ENCODE measurements at places on chromosomes 11 and 22. TPM values are rescaled to one million over a fixed set of nuclear protein-coding genes. Genes with fewer than 3 reads are reported as not detected.

The MCAM gene
- total RNA-seq: 137 TPM

The STARD10 gene
- 40.7 TPM for total RNA-seq

DNA sequence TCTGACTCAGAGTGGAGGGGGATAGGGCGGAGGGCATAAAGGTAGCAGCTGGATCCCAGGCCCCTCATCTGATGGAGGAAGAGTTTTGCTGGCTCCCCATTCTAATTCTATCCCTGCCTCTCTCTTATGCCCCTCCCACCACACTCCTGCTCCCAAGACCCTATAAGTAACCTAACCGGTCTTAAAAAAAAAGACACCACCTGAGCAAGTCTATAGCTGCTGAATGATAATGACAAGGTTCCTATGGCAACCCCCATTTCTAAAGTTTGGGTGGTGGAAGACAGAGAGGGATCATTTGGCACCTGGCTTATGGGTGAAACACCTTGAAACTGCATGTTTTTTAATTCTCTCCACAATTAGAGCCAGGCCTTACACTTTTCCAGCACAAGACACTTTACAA lies 69.6 kb downstream of the LARGE1 start:
- peaks cover 2% of the 10 kb centered on the region for H3K4me1 ChIP-seq
- H3K36me3 ChIP-seq: no peaks in the 10 kb centered on the region
- H3K4me3 ChIP-seq: no peak overlapping the region
- H3K27ac ChIP-seq: no peak overlapping the region

DNA sequence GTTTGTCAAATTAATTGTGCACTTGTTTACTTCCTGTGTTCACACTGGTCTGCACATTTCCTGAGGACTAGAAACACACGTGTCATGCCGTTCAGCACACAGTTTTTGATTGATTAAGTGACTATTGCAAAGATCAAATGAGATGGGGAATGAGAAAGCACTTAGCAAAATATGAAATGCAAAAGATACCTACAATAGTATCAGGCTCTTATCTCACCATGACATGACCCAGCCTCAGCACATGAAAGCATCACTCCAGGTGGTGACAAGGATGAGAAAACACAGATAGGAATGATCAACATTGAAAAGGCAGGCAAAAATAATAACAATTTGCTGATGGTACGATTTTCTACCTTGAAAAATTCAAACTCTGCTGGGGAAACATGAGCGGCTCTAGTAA lies 42.1 kb upstream of the TP53I11 start:
- DNase-seq: no peak
- H3K4me3 ChIP-seq: no peak overlapping the region
- no peaks in the 10 kb centered on the region for H3K4me1 ChIP-seq
- no peaks in the 10 kb centered on the region for H3K36me3 ChIP-seq
- H3K27ac ChIP-seq: no peak overlapping the region

- no peak for DNase-seq
- H3K36me3 ChIP-seq: no peaks in the 10 kb centered on the region
- no peaks in the 10 kb centered on the region for H3K4me1 ChIP-seq
- H3K4me3 ChIP-seq: no peak overlapping the region
- H3K27me3 ChIP-seq: no peaks in the 10 kb centered on the region
Observed at GRCh38 chr11:61077936-61078335, 24.4 kb upstream of the CD5 start.

GRCh38 chr11:12048936-12049790 lies 40.7 kb upstream of the DKK3 start:
- H3K4me1 ChIP-seq: peaks cover 2% of the 10 kb centered on the region
- H3K27ac ChIP-seq: no peak overlapping the region
- no peaks in the 10 kb centered on the region for H3K27me3 ChIP-seq
- H3K4me3 ChIP-seq: no peak overlapping the region
- no peaks in the 10 kb centered on the region for H3K36me3 ChIP-seq

DNA sequence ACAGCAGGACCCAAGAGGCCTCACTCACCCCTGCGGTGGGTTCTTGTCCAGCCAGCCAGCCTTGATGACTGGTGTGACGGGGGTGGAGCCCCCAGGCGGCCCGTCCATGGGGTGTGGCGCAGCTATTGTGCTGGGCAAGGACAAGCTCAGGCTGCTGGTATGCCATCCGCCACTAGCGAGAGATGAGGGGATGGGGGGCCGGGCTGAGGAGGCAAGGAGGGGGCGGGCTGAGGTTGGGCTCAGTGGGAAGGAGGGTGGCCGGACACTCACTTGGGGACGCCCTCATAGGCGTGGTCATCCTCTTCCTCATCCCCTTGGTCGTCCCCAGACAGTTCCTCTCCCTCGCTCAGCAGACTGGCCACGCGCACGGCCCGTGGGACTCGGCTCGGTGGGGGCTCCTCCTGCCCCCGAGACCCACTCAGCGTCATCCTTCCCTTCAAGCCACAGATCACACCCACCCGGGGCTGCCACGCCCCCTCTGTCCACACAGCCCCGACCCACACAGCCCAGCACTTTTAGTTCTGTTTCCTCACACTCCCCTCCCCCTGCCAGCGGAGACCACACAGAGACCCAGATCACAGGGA lies 38.0 kb upstream of the PDE2A start:
- peaks cover 17% of the 10 kb centered on the region for H3K36me3 ChIP-seq
- no peaks in the 10 kb centered on the region for H3K4me1 ChIP-seq
- H3K27me3 ChIP-seq: no peaks in the 10 kb centered on the region
- no peak overlapping the region for H3K27ac ChIP-seq
- H3K4me3 ChIP-seq: no peak overlapping the region
- DNase-seq: peak; percentile 28

GRCh38 chr11:129999407-129999806 lies 3.2 kb downstream of the PRDM10 start:
- no peak overlapping the region for H3K4me3 ChIP-seq
- H3K27ac ChIP-seq: no peak overlapping the region
- H3K27me3 ChIP-seq: no peaks in the 10 kb centered on the region
- no peaks in the 10 kb centered on the region for H3K36me3 ChIP-seq
- H3K4me1 ChIP-seq: no peaks in the 10 kb centered on the region

GRCh38 chr22:38735465-38736256 lies 20.1 kb downstream of the SUN2 start:
- no peaks in the 10 kb centered on the region for H3K27me3 ChIP-seq
- H3K4me1 ChIP-seq: no peaks in the 10 kb centered on the region
- H3K36me3 ChIP-seq: peaks cover 39% of the 10 kb centered on the region

DNA sequence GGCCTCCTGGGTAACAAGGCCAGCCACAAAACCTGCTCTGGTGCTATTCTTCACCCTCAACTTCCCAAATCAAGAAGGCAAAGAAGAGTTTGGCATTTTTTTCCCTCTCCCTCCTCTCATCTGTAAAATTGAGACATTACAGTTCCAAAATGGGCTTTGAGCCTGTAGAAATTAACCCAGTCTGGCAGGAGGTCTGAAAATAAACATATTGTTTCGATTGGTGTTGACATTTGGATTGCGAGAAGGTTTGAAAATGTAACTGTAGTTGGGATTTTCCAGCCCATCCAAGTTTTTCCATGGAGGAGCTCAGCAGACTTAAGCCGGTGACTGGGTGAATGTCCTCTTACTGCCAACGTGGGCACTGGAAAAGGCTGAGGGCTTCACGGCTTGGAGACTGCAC lies 35.0 kb upstream of the ALX4 start:
- H3K27me3 ChIP-seq: no peaks in the 10 kb centered on the region
- no peaks in the 10 kb centered on the region for H3K36me3 ChIP-seq
- no peak overlapping the region for H3K4me3 ChIP-seq
- DNase-seq: no peak
- no peaks in the 10 kb centered on the region for H3K4me1 ChIP-seq

DNA sequence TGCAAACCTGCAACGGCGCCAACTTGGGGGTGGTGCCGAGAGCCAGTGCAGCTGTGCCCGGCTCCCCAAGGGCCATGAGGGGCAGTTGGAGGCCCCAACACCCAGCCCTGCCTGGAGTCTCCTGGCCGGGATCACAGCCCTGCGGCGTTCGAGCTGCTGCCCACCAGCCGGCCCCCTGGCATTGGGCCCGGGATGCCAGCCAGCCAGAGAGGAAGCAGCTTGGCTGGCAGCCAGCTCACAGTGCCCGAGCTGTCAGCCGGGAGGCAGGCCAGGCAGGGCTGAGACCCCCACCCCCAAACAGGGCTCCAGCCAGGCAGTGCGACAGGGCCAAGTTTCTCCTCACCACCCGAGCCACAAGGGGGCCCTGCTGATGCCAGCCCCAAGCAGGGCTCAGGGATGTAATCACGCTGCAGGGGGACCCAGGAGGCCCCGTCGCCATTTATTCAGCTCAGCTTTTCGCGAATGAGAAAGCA lies 26.0 kb upstream of the TCF20 start:
- no peak overlapping the region for H3K27ac ChIP-seq
- no peaks in the 10 kb centered on the region for H3K27me3 ChIP-seq
- no peaks in the 10 kb centered on the region for H3K36me3 ChIP-seq
- no peak for DNase-seq
- no peak overlapping the region for H3K4me3 ChIP-seq
- no peaks in the 10 kb centered on the region for H3K4me1 ChIP-seq

- H3K27me3 ChIP-seq: no peaks in the 10 kb centered on the region
- no peaks in the 10 kb centered on the region for H3K36me3 ChIP-seq
- H3K27ac ChIP-seq: no peak overlapping the region
Observed at GRCh38 chr11:76698321-76699043, 27.9 kb upstream of the LRRC32 start.

GRCh38 chr11:73625696-73626318 lies 20.6 kb upstream of the PLEKHB1 start:
- no peaks in the 10 kb centered on the region for H3K4me1 ChIP-seq
- H3K27ac ChIP-seq: no peak overlapping the region
- H3K36me3 ChIP-seq: no peaks in the 10 kb centered on the region

DNA sequence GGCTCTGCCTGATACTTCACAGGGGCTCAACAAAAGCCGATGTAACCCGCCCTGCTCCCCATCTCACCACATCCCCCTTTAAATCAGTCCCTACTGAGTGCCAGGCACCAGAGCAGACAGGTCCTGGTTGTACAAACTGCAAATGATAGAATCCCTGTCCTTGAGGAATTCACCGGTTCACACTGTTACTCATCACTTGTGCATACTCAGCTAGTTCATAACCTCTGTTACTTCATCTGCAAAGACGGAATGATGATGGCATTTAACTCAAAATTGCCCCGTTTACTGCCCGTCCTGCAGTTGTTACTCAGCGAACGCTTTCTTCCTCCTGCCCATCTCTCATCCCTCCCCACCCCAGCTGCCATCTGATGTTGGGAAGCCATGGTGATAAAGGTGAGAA lies 384.7 kb downstream of the OPCML start:
- no peaks in the 10 kb centered on the region for H3K27me3 ChIP-seq
- DNase-seq: no peak
- no peaks in the 10 kb centered on the region for H3K36me3 ChIP-seq
- no peak overlapping the region for H3K27ac ChIP-seq
- H3K4me3 ChIP-seq: no peak overlapping the region

DNA sequence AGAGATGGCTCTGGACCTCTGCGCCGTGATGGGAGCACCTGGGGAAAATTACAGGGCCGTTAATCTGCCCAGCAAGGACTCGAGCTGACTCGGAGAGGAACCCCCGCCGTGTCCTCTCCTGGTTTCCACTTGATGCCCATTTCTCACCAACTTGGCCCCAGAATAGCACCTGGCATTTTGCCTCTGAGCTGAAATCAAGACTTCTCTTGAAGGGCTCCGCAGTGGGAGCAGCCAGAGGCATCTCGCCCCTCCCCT lies 19.0 kb upstream of the CABP7 start:
- no peak overlapping the region for H3K27ac ChIP-seq
- DNase-seq: no peak
- no peaks in the 10 kb centered on the region for H3K27me3 ChIP-seq

All from kidney (tissue), 22 donors.